ENCODE measurements at places on chromosomes 7 and 10. TPM values are rescaled to one million over a fixed set of nuclear protein-coding genes. Genes with fewer than 3 reads are reported as not detected.

The BTBD16 gene
- total RNA-seq: not detected

- DNase-seq: no peak
Observed at GRCh38 chr7:154879629-154880028, 123.3 kb downstream of the PAXIP1 start.

DNA sequence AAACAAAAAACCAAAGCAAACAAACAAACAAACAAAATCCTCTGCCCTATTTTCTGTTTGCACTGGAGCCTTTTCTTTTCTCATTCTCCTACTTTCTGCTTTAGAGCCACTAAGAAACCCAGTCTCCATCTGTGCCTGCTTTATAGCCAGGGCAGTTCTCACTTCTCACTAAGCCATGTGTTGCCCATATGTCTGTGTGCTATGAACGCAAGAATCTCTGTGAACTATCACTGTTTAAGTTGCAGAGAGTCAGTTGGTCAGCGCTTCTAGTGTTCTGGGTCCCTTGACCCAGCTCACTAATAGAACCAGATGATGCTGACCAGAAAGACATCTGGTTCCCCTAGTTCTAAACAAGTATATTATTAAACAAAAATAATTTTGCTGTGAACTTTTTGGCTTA is 81.4 kb downstream of the FAM185A start:
- DNase-seq: no peak

The MRLN gene
- not detected for total RNA-seq

The ADRB1 gene
- 19.0 TPM for total RNA-seq

DNA sequence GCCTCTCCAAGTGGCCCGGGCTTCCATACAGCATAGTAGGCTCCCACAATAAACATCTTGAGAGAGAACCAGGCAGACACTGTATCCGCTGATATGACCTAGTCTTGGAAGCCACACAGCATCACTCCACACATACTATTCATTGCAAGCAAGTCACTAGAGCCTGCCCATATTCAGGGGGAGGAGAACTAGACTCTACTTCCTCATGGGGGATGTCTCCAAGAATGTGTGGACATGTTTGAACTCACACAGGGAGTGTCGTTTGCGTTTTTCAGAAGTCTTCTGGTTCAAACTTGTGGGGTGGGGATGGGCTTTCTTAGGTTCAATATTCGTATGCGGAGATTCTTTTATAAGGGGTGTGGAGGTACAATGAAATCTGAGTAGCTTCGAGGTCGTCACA is 232.6 kb upstream of the HABP2 start:
- no peak for DNase-seq

The DYNC1I1 gene
- 15.1 TPM for total RNA-seq

The FAM24B gene
- total RNA-seq: 5.1 TPM

- peak; percentile 31 for DNase-seq
Observed at GRCh38 chr10:125159486-125159931, 854 bp downstream of the CTBP2 start.

GRCh38 chr10:45227042-45227441 is 88.4 kb downstream of the OR13A1 start:
- no peak for DNase-seq

GRCh38 chr10:120451968-120452367 is 5.1 kb upstream of the PLPP4 start:
- no peak for DNase-seq

The HOGA1 gene
- 0.85 TPM for total RNA-seq

The TMEM72 gene
- total RNA-seq: not detected

The GIMAP1 gene
- 28.2 TPM for total RNA-seq

The SMIM30 gene
- total RNA-seq: 68.8 TPM

DNA sequence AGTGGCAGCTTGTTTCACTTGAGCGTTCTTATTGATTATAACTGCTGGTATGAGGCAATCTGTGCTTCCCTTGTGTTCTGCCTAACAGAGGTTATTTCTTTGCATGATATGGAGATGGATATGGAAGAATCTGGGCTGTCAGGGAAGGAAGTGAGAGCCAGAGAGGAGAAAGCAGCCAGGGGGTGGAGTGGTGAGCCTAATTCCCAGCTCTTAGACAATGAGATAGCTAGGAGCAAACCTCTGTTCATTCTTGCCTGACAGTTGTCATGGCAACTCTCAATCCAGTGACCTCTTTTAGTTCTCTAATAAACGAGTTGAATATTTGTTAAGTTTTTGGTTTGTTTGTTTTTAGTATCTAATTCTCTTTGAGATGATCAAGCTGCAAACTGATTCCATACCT is 214.3 kb downstream of the NRG3 start:
- no peak for DNase-seq

DNA sequence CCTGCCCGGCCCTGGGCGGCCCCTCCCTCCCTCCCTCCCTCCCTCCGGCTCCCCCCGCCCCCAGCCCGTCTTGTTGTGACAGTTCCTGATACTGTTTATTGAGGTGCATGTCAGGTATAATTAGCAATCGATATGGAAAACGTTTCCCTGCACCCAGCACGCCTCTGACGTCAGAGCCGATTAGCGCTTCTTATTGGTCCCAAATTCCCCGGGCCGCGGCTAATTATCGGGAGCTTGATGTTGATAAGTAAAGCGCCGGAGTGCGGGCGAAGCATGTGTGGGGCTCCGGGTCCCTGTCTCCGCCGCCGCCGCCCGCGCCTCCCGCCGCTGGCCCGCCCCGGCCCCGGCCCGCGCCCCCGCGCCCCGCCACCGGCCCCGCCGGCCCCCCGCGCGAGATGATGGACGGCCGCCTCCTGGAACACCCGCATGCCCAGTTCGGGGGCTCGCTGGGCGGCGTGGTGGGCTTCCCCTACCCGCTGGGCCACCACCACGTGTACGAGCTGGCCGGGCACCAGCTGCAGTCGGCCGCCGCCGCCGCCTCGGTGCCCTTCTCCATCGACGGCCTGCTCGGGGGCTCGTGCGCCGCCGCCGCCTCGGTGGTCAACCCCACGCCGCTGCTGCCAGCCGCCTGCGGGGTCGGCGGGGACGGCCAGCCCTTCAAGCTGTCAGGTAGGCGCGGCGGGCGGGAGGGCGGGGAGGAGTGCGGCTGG is at the start of gene UNCX:
TSS of gene UNCX (plus strand) at position 250 of the 710 bp plus-strand sequence. CDS start at position 396, 146 bp downstream.
- no peak for DNase-seq

- DNase-seq: no peak
Observed at GRCh38 chr10:123150271-123150985, 2.5 kb downstream of the HMX2 start.

GRCh38 chr7:39554583-39555165 is 11.5 kb upstream of the YAE1 start:
- no peak for DNase-seq

DNA sequence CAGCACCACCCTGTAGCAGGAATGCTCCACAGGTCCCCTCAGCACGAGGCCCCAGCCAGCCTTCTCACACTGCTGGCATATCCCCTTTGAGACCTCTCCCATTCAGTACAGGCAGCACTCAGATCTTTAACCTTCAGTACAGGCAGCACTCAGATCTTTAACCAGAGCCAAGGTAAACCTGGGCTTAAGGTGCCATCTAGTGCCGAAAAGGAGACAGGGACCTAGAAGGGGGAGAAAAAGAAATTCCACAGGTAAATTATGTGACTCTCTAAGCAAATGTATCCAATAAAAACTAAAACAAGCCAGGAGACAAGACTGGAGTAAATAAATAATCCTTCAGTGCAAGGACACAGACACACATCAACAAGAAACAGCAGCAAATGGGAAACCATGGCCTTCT is 358.6 kb downstream of the PTPRN2 start:
- no peak for DNase-seq

The PRPS1L1 gene
- 0.14 TPM for total RNA-seq

DNA sequence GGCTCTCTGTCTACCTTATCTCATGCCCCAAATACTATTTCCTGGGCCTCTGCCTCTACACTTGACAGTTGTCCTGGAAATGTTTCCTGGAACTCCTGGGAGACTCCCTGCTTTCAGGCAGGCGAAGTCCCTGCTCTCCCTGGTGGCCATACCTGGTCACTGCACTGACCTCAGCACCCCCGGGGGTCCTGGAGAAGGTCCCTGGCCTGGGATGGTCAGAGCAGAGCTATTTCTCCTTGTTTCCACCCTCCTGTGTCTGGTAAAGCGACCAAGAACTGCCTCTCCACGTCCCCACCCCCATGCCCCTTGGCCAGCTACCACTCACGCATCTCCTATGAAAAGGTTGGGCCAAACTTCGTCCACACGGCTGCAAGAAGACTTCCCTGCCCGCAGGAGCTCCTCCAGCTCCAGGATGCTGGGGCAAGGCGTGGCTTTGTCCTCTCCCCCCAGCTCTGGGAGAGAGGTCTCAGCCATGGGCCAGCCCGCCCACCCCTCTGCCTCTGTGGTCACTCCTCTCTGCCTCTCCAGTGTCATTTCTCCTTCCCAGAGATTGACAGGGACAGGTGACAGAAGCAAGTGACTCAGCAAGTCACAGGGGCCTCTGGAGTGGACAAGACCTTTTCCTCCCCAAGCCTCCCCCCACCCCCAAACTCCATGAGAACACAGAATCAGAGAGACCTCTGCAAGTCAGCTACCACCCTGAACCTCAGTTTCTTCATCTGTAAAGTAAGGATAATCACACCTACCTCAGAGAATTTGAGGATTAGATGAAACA is 2.6 kb upstream of the SAMD8 start:
- peak; percentile 55 for DNase-seq

The CNPY1 gene
- total RNA-seq: not detected

The WDR11 gene
- total RNA-seq: 89.5 TPM

Data from dermis blood vessel endothelial cell (primary cell).